ENCODE measurements at places on chromosomes 7 and 10.

- DNase-seq = no peak
Measured at GRCh38 chr10:104242545-104242944, 10.4 kb upstream of the CFAP43 start.

- no peak for DNase-seq
Measured at GRCh38 chr10:43060291-43060690, 16.6 kb upstream of the RET start.

GRCh38 chr7:13276977-13277376, 589.5 kb downstream of the ARL4A start:
- no peak for DNase-seq

GRCh38 chr10:44539178-44539577, 154.3 kb upstream of the CXCL12 start:
- DNase-seq = no peak
